MM.1S (cell line): ENCODE measurements at places on chromosomes 13 and 19.

- DNase-seq, result no peak
These were observed 3.8 kb downstream of the BLVRB start for GRCh38 chr19:40461669-40462221.

- no peak for DNase-seq
These were observed 540.8 kb downstream of the OLFM4 start for GRCh38 chr13:53569453-53569852.

DNA sequence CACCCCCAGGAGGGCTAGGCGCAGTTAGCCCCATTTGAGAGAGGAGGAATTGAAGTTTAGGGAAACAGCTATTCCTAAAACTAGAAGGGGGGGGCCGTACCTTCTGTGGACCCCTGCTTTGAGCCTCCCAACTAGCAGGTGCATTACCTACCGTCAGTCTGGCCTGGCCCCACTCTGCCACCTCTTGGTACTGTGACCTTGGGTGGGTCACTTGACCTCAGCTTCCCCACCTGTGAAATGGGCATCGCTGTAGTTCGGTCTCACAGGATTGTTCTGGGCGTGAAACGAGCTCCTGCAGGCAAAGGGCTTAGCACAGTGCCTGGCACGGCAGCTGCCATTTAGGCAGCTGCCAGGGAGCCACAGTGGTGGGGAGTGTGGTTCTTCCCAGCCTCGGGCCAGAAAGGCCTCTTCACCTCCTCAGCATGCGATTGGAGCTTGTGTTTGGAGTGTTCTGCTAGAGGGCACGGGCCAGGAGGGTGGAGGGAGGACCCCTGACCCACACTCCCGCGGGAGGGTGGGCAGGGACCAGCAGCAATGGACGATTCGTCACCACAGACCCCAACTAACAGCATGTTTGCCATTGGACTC lies 32.0 kb downstream of the CAPN12 start:
- no peak for DNase-seq

- peak; percentile 35 for DNase-seq
These were observed 380.8 kb downstream of the LMO7 start for GRCh38 chr13:76016799-76017400.

DNA sequence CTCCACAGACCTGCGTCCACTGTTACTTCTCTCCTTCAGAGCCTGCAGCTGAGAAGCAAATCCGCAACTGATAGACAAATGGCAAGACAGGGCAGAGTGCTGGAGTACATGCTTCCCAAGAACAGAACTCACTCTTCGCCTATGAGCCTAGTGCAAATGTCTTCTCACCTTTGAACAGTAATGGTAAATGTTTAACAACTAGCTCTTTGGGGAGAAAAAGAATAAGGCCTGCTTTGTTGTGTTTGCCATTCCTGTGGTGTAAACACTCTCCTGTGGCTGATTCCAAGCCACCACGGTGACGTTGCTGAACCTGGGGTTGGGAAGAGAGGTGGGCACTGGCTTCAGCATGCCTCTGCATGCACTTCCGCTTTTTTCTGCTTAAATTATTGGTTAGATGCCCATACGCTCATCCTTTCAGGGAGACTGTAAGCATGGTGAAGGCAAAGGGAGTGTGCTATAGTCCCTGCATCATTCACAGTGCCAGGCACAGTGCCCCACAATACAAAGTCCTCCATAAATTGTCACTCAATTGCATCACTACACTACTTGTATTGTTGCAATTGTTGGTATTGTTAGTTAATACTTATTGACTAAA lies 28.1 kb upstream of the GTF3A start:
- DNase-seq, result no peak

DNA sequence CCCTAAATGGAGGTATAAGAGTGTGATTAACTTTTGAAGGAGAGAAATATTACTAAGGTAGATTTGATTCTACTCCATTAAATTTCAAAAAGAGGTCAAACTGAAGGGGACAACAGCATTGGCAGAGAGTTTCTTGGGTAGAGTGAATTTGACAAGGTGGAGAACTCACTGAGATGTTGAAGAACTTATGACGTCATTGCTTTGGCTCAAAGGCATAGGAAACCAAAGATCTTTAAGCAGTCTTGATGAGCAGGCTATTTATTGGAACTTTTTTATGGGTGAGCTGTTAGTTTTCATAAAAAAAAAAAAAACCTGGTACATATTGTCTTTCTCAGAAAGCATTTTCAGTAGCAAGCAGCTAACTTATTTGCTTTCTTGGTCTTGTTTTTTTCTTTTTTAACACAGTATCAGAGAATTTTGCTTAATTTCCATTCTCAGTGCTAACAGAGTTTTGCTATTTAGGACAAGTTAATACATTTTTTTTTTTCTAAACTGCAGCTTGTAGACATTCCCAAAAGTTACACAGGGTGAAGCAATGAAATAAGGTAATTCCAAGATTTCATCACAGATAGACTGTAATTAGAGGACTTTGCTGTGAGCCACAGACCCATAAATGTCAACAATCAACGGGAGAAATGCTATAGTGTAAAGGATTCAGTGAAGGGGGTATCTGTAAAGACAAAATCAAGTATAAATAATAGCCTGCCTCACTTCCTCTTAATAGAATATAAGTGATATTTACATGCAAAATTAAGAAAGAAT lies 412.2 kb upstream of the KLHL1 start:
- no peak for DNase-seq

GRCh38 chr13:97002581-97002980 lies 8.3 kb upstream of the OXGR1 start:
- no peak for DNase-seq

- DNase-seq, result no peak
These were observed 15.6 kb downstream of the EMP3 start for GRCh38 chr19:48340995-48341394.

DNA sequence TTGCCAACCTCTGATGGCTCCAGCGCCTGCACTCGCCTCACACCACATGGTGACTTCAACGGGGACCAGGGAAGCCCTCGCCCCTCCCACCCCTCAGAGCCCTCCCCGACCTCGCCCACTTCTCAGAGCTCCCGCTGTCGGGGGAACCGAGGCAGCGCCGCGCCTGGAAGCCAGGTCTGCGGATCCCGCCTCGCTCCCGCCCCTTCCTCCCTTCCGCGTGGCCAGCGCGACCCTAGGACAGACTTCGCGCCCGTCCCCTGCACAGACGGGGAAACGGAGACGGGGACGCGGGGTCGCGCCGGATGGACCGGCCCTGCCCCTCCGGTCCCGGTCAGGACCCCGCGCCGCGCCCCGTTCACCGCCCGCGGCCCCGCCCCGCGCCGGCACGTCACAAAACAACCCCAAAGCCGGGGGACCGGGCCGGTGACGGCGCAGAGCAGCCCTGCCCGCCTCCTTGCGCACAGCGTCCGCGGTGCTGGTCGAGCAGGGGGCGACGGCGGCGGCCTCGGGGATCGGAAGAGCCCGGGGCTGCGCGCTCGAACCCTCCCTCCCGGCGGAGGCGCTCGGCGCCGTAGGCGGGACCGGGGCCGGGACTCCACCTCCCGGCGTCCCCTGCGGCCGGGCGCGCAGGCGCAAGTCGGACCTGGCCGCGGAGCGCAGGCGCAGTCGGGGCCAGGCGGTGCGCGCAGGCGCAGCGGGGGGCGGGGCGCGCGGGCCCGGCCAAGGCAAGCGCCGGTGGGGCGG lies 379 bp upstream of the CDC34 start:
- peak; percentile 94 for DNase-seq

- no peak for DNase-seq
These were observed 229.8 kb downstream of the KLF5 start for GRCh38 chr13:73288596-73288995.

GRCh38 chr13:48783695-48784230 lies 130.0 kb downstream of the CYSLTR2 start:
- DNase-seq, result no peak

GRCh38 chr13:108427355-108427754 lies 157.8 kb downstream of the TNFSF13B start:
- no peak for DNase-seq

GRCh38 chr13:113848431-113849260 lies 15.2 kb downstream of the GAS6 start:
- DNase-seq, result no peak

DNA sequence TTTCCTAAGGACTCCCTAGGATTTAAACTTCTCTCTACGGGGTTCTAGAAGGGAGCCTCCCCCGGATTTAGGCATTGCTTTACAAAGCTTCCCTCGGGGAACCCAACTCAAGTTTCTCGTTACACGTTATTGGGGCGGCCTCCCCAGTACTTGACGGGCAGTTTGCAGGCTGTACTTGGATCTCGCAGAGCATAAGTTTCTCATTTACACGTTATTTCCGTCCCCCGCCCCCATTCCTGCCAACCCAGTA lies 584 bp downstream of the SMG9 start:
- DNase-seq, result no peak

DNA sequence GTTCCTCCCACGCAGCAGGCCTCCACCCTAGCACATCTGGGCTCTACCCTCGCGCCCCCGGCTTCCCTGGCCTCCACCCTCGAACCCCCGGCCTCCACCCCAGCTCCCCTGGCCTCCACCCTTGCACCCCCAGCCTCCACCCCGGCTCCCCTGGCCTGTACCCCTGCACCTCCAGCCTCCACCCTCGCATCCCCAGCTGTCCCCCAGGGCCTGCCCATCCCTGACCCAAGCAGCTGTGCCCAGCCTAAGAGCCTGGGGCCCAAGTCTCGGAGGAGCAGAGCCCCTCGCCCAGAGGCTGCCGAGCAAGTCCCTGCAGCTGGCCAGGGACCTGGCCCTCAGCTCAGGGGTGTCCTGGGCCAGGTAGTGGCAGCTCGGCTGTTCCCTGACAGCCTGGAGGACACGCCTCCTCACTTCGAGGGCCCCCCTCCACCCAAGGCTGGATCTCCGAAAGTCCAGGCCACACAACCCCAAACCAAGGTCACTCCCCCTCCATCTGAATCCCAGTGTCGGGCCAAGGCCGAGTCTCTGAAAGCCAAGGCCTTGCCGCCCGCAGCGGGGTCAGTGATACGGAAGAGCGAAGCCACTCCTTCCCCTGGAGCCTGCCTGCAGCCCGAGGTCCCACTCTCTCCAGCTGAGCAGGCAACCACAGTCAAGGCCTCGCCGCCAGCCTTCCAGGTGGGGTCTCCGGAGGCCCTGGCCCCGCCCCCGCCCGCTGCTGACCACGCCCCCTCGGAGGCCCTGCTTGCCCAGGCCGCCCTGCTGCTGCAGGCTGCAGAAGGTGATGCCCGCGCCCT lies 7.9 kb upstream of the ARHGAP33 start:
- DNase-seq, result no peak

DNA sequence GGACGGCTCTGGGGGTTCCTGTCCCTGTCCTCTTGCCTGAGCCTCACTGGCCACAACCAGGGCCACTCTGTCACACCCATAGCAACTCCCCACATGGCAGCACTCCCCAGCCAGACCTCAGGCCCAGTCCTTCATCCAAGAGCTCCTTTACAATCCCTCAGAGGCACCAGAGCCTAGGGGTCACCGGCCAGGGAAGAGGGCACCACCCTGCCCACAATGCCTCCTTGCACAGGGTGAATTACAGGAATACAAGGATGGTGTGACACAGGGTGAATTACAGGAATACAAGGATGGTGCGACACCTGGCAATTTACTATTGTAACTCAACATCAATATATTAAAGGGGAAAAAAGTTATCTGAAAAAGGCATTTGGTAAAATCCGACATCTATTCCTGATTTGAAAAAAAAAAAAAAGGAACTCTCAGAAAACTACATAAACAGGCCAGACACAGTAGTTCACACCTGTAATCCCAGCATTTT lies 16.5 kb downstream of the MIER2 start:
- DNase-seq, result no peak

- no peak for DNase-seq
These were observed 13.7 kb downstream of the UBE2L5 start for GRCh38 chr13:30435911-30436451.

DNA sequence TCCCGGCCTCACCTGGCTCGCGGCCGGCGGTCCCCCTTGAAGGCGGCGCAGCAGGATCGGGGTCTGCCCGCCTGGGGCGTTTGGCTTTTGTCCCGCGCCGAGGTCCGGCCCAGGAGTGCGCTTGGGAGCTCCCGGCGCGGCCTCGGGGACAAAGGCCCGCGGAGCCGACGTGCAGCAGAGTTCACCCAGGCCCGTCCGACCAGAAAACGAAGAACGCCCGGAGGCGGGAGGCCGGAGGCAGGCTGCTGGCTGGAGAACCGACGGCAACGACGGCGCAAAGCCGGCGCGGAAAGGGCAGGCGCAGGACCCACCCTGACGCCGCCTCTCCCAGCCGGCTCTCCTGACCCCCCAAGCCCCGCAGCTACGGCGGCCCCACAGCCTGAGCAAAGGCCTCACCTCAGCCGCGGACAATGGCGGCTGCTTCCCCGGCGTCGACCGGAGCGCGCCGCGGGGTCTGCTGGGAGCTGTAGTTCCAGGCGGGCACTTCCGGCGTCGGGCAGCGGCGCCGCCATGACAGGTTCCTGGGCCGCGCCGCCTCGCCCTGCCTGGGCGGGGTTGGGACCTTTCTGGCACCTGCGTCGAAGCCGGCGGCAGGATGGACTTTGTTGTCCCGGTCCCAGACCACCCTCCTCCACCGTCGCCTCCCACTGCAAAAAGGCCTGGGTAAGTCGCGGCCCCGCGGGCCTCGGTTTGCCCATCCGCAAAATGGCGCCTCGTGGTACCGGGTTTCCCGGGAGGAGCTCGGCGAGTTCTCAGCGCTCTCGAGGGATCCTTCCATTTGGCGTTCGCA lies at the start of gene ZNF606:
TSS of gene ZNF606 (minus strand) at position 437 of the 790 bp plus-strand sequence. CDS start 1,501 bp downstream, outside the sequence.
- DNase-seq, result peak; percentile 44

GRCh38 chr19:58118979-58119733 lies 21.1 kb upstream of the ZSCAN18 start:
- DNase-seq, result no peak

- no peak for DNase-seq
These were observed 19.7 kb upstream of the PLPP2 start for GRCh38 chr19:310781-311496.

DNA sequence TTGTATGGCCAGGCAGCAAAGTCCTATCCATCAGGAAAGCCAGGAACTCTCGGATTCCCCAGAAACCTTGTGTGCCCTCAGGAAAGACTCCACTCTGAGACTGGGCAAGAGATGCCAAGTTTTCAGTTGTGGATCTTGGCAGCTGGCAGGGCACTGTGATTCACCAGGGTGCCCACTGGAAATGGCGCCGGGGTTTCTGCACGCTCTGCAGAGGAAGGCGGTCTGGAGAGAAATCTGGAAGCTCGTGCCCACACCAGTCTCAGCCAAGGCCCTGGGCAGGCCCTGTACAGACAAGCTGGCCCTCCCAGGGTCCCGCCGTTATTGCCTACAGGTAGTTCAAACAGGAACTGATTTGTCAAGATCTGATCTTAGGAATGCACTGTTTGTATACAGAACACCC lies 4.9 kb downstream of the NAPA start:
- no peak for DNase-seq

GRCh38 chr13:110578363-110578762 lies 16.8 kb upstream of the RAB20 start:
- no peak for DNase-seq

DNA sequence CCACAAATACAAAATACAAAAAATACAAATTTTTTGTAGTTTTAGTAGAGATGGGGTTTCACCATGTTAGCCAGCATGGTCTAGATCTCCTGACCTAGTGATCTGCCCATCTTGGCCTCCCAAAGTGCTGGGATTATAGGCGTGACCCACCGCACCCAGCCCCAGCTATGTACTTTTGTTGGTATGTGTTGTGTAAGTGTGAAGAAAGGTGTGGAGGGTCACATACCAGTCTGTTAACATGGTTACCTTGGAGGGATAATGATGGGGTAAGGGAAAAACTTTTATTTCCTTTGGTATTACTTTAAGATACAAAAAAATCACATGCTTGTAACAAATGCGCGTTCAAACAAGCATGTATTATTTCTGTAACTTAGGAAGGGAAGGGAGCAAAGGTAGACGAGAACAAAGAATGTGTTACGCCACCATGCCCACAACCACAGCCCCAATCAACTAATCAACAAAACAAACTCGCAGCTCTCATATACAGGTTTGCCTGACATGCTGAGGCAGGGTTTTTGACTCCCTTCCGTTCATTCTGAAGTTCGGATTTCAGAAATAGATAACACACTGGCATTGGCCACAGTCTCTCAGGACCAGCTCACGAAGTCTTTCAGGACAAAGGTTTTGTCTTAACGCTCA lies 13.5 kb upstream of the VWA8 start:
- DNase-seq, result no peak
